Activated naive CD8-positive, alpha-beta T cell treated with anti-CD3 and anti-CD28 coated beads for 36 hours (primary cell): ENCODE measurements at places on chromosomes 3 and 15. TPM values are rescaled to one million over a fixed set of nuclear protein-coding genes. Genes with fewer than 3 reads are reported as not detected.

DNA sequence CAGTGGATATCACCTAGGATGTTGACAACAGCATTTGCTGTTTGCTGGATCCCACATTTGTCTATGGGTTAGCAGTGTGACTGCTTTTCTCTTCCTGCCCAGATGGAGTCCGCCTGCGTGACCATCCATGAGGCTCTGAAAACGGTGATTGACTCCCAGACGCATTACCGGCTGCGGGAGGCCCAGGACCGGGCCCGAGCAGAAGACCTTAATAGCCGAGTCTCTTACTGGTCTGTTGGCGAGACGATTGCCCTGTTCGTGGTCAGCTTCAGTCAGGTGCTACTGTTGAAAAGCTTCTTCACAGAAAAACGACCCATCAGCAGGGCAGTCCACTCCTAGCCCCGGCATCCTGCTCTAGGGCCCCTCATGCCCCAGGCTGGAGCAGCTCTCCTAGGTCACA is 11.0 kb downstream of the TMED3 start:
- no peak for DNase-seq

- DNase-seq, result no peak
Observed at GRCh38 chr3:138328341-138328740, 1.3 kb downstream of the NME9 start.

DNA sequence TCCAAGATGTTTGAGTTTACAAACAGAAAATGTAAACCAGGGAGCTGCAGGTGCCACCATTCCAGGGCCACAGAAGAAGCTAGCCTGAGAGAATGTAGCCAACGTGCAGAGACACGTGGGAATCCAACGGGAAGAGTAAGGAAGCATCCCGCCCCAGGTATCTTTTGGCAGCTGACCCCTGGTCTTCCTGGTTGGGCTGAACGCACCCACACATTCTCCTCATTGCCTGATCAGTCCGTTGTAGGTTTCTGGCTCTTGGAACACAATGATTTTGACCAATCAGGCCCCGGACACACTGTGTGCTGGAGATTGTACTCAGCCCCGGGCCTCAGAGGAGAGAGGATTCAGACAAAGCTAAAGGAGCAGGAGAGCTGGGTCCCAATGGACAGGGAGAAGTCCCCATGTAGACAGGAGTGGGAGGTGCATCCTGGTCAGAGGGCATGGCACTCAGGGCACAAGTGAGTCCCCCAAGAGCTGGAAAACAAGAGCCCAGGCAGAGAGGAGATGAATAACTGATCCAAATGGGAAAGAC is 102.3 kb downstream of the TPRA1 start:
- DNase-seq, result no peak

- DNase-seq, result peak; percentile 58
Observed at GRCh38 chr15:92158426-92158825, 235.3 kb upstream of the ST8SIA2 start.

Gene CHRNA5
- 7.3 TPM for total RNA-seq

Gene HCN4
- total RNA-seq, result not detected

GRCh38 chr3:125990253-125990970 is 21.4 kb downstream of the ROPN1B start:
- DNase-seq, result peak; percentile 77

DNA sequence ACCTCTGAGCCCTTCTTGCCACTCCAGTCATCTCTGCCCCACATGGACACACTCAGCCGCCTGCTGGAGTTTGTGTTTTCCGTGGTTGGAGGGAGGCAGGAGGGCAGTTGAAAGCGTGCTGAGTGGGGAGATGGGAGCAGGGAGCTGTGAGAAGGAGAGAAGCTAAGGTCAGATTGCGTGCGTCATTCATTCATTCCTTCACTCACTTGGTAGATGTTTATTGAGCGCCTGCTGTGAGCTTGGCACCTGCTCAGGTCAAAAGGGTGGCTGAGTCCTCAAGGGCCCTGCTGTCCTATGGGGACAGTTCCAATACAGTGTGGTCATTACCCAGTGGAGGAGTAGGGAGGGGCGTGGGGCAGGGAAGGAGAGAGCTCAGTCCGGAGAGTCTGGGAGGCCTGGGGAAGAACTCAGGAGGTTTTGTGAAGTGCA is 23.5 kb downstream of the LIMD1 start:
- DNase-seq, result no peak

Gene LRRN1
- total RNA-seq, result 3.3 TPM

DNA sequence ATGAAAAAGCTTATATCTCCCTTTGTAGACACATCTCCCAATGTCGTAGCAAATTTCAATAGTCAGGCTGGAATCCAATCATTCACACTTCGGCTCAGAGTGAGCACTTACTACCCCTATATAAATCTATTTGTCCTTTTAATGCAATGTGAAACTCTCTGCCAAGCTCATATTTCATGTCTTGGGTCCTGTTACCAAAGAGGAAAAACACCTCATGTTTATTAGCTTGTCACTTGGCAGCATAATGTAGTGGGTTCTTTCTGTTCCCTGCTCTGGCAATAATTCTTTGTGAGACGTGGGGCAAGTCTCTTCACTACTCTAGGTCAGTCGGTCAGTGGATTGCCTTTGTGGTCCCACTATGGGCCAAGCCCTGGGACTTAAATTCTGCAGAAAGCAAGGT is 107.1 kb downstream of the SRGAP3 start:
- DNase-seq, result no peak

Gene PLSCR5
- not detected for total RNA-seq

- DNase-seq, result no peak
Observed at GRCh38 chr3:13024765-13025065, 48.5 kb downstream of the IQSEC1 start.

GRCh38 chr15:29390051-29390450 is 120.4 kb upstream of the NSMCE3 start:
- DNase-seq, result no peak

- no peak for DNase-seq
Observed at GRCh38 chr15:100633763-100634075, 31.3 kb downstream of the ASB7 start.

- no peak for DNase-seq
Observed at GRCh38 chr3:138203938-138204337, 16.8 kb downstream of the ARMC8 start.

DNA sequence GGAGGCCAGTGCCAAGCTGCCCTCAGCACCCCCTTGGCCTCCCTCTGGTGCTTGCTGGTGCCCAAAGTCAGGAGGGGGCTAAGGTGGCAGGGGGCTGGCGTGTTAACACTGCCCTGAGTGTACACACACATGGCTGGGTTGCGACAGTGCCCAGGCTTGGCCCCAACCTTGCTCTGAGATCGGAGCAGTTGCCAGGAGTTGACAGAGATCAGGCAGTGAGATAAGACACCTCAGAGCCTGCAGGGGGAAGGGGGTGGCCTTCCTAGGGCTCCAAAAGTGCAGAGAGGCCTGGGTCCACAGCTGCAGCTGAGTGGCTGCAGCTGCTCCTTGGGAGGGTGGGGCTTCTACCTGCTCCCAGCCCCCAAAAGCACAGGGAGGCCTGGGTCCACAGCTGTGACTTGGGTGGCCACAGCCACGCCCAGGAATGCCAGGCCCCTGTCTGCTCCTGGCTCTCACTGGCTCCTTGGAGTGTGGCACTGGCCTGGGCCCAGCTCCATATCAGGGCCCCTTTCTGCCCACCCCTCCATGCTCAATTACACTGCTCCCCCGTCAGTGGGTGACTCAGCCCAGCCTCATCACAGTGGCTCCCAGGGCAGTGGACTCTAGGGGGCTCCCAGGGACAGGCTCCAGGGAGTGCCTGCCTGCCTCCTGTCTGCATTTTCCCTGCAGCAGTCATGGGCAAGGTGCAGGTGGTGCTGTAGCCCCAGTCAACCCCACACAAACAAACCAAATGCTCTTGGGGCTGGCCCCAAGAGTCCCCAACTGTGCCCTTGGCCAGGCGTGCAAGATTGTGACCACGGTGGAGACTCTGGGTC is 56.4 kb upstream of the C15orf39 start:
- DNase-seq, result no peak

Gene FAM81A
- 1.6 TPM for total RNA-seq

DNA sequence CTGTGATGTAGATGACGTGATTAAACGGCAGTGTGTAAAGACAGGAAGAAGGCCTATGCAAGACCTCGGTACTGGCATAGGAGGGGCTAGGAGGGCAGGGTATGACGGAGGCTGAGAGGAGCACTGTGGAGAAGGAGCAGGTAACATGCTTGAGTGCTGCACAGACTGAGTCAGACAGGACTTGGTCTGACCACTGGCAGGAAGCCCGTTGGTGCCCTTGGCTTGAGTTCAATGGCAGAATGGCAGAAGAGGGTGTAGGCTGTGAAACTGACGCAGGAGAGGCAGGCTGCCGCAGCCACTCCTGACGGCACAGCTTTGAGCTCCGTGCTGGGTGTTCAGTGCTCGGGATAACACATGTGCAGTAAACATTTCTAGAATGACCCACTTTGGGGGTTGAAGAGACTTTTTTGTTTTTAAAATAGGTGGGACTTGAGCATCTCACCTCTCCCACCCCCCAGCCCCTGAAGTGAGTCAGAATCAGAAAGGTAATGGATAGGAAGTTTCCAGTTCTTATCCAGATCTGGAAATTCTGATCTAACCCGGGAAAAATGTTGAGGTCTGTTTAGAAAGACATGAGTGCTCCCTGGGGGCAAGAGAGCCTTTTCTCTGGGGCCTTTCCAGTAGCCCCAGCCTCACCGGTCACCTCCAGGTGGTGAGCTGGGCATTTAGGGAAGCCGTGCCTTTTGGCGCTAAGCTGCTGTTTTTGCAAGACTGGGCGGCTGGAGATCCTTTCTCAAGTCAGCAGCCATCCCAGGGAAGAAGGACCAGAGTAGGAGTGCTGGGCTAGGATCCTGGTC is 126.4 kb downstream of the RPLP1 start:
- DNase-seq, result no peak

Gene TM6SF1
- total RNA-seq, result 1.6 TPM
